ENCODE measurements at places on chromosomes 5 and 9. TPM values are rescaled to one million over a fixed set of nuclear protein-coding genes. Genes with fewer than 3 reads are reported as not detected.

- DNase-seq, result no peak
Measured at GRCh38 chr5:14004598-14005394, 60.3 kb upstream of the DNAH5 start.

GRCh38 chr9:94553029-94553938, 1.6 kb upstream of the PCAT7 start:
- DNase-seq, result peak; percentile 24

The ANKRD31 gene
- 0.17 TPM for total RNA-seq

DNA sequence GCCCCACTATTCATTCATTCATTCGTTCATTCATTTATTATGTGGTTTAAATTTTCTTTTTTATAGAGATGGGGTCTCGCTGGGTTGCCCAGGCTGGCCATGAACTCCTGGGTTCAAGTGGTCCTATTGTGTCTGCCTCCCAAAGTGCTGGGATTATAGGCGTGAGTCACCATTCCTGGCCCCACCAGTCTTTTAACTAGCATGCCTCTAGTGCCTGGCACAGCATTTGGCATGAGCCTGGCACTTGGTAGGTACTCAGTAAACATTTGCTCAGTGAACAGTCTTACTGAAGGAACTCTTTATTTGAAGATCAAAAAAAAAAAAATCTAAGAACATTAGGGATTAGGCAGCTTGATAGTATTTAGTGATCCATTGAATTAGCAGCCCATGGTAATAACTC, 98.1 kb downstream of the KDM4C start:
- no peak for DNase-seq

The ANP32B gene
- 90.5 TPM for total RNA-seq

The TTC39B gene
- total RNA-seq, result 30.2 TPM

DNA sequence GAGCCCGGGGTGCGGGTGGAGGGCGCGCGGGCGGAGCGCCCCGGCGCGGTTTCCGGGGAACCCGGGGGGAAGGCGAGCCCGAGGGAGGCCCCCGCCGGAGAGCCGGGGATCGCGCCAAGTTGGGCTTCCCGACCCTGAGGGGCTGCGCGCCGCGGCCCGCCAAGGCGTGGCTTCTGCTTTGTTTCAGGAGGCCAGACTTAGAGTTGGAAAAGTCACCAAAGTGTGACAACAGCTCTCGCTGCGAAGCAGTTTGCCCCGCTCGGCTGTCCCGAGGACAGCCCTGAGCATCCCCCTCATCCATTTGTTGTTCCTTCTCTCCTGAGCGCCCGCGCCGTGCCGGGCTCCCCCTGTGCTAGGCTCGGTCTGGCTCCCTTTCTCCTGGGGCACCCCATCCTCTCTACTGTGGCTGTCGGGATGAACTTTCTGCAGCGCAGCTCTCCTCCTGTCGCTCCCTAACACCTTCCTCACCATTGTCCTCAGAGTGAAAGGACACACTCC, 410 bp downstream of the GLIPR2 start:
- no peak for DNase-seq

DNA sequence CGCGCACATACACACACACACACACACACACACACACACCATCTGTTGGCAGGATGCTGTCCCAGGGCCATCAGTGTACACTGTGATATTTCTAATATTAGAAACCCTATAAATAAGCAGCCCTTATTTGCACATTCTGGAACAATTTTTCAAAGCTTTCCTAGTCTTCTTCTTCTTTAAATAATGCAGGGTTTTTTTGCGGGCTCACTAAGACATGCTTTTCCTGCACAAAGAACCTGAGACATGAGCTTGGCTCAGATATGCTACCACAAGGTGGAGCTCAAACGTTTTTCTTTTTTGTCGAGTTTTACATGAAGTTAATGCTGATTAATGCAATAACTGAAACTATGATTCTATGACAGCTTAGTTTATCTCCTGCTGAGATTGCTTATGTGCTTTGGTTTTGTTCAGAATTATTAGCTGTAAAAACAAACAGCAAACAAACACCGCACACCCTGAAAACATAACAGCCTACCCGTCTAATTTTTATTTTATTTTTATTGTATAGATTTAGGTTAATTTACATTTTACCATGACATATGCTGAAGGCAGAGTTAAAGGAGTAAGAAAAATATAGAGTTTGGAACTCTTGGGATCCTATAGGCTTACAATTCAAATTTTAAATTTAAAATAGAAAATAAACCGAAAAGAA, 95.8 kb downstream of the ALDH1A1 start:
- peak; percentile 39 for DNase-seq

GRCh38 chr5:154107756-154108155, 69.0 kb downstream of the MFAP3 start:
- no peak for DNase-seq

The GABRG2 gene
- total RNA-seq, result not detected

DNA sequence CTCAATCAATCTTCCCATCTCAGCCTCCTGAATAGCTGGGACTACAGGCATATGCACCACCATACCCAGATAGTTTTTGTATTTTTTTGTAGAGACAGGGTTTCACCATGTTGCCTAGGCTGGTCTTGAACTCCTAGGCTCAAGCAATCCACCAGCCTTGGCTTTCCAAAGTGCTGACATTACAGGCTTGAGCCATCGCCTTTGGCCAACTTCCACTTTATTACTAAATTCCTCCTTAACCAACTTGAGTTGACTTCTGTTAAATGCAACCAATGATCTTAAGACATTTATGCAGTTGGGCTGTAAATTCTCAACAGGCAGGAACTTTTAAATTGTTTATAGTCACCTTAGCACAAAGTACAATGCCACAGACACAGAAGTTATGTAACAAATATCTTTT, 2.8 kb downstream of the LARS1 start:
- DNase-seq, result no peak

GRCh38 chr5:107542428-107542827, 128.3 kb downstream of the EFNA5 start:
- peak; percentile 91 for DNase-seq

The PCDHGA11 gene
- total RNA-seq, result 4.2 TPM

- peak; percentile 76 for DNase-seq
Measured at GRCh38 chr9:113957821-113958341, 81.8 kb downstream of the ZNF618 start.

DNA sequence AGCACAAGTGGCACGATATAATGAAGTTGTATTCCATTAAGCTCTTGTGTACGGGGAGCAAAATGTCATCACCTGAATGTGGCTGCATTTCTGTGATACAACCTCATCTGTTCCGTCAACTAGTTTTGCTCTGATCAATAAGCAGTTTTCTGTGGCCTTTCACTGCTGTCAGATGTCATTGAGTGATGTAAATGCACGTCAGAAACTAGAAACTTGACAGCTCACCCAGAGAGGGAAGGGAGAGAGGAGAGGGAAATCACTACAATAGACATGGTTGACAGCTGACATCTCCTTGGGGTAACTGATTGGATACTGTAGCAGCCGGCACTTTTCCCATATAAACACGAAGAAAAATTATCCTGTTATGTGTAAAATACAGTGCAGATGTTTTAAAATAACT, 62.7 kb downstream of the SNX24 start:
- DNase-seq, result no peak

DNA sequence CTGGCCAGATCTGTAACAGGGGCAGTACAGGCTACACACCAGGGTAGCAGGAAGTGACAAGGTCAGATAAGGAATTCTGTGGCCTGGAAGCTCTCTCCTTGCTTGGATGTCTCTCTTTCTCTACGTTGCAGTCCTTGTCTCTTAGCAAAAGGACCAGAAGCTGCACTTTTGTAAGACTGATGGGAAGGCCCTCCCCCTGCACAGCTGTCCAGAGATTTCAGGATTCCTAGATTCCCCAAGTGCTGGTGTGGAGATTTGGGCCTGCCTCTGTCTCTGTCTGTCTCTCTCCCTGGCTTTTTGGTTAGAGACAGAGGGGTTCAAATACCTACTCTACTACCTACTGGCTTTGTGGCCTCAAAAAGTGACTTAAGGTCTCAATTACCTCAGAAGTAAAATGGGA, 10.0 kb upstream of the CNTFR start:
- DNase-seq, result no peak

GRCh38 chr5:129724647-129725046, 23.2 kb upstream of the MINAR2 start:
- DNase-seq, result no peak

GRCh38 chr9:84512493-84512892, 157.0 kb upstream of the NTRK2 start:
- DNase-seq, result no peak

Data from mucosa of gallbladder (tissue), 1 donor.